ENCODE measurements at places on chromosomes 11 and 22.

GRCh38 chr11:120304526-120304925 is 20.6 kb upstream of the TLCD5 start:
- DNase-seq: no peak

DNA sequence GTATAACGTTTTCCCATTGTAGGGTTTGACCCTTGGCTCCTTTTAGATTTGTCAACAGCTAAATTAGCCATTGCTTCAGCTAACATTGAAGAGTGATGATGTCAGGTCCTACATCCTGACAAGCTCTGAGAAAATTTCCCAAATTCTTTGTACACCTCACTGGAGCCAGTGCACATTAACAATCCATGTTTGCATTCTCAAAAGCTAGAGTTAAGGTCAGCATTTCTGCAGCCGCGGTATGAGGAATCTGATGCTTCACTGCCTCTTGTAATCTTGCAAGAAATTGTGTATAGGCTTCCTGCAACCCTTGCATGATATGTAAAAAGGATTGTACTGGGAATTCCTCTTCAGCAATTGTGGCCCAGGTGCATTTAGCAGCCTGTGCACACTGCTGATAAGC is 33.1 kb upstream of the NCAM1 start:
- no peak for DNase-seq

GRCh38 chr11:128563942-128564641 is 23.3 kb downstream of the ETS1 start:
- DNase-seq: no peak

DNA sequence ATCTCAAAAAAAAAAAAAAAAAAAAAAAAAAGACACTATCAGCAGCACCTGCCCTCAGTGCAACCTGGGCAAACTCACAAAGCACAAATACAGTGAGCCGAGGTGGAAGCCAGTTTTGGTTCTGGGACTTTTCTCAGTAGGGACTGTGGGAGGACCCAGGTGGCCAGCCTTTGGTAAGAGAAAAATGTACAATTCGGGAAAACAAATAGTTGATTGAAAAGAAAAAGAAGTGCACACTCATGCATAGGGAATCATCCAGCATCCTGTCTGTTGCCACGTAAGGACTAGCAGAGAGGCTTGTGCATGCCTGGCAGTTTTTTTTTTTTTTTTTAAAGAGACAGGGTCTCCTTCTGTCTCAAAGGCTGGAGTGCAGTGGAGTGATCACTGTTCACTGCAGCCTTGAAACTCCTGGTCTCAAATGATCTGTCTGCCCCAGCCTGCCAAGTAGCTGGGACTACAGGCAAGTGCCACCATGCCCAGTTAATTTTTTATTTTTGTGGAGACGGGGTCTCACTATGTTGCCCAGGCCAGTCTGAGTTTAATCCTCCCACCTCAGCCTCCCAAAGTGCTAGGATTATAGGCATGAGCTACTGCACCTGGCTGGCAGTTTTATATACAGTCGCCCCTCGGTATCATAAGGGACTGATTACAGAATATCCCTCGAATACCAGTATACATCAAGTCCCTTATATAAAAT is 36.7 kb downstream of the TPST2 start:
- no peak for DNase-seq

GRCh38 chr11:63866211-63866610 is 27.3 kb downstream of the MARK2 start:
- DNase-seq: no peak

DNA sequence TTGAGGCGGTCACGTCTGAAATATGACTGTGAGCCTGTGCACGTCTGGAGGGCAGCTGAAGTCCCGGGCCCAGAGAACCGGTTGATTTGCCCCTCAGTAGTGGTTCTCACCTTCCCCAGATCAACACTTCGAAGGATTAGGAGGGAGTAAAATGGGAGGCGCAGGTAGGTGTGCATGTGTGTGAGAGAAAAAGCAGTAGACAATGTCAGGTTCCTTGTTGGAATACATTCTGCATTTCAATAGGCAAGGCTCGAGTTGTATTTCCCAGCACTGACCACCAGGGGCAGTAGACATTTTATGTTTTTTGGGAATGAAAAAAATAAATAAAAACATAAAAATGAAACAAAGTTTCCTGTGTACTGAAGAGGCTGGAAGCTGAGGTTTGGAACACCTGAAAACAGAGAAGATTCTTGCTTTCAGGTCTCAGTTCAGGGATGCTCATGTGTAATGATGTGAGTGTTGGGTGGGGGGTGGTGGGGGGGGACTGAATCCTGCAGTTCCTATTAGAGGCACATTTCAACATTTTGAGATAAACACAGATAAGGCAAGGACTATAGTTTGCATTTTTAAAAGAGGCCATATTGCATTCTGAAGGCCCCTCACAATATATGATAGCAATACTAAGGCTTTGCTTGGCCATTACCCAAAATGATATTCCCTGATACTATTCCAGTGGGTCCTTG is 333.9 kb downstream of the CADM1 start:
- no peak for DNase-seq

DNA sequence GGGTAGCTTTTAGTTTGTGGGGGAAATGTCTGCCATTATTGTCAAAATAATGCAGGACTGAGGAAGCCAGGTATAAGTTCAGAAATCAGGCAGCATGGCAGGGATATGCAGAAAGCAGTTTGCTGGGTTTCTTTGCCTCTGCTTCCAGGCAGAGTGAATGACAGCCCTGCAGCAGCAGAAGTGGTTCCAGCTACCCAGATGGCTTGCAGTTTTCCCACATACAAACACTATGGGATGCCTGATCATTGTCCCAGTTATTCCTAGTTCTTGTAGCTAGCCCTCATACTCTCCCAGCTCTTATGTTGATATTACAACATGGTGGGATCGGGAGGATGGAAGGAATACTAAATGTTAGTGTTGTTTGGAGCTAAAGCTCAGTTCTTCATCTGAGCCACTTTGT is 2.8 kb upstream of the DIXDC1 start:
- no peak for DNase-seq

DNA sequence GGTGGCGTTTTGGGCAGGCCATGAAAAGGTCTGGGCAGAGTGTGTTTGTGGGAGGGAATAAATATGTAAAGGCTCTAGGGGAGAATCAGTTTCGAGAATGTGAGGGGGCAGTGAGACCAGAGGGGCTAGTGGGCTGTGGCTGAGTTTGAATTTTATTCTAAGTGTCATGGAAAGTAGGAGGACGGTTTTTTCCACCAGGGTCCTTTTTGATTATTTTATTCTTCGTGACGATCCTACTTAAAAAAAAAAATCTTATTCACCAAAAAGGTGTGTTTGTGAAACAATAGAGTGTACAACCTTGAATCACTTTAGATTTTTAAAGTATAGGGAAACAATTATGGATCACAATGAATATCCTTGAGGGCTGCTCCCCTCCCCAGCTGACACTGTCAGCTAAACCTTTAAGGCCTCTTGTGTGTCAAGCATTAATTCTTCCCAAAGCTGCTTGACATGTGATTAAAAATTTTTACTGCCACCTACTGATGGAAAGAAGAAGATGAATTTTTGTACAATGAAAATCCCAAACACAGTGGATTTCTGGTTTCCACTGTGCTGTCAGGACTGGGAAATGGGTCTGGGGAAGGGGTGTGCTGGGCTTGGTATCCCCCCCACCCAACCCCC is 107.5 kb upstream of the OR4B1 start:
- no peak for DNase-seq

DNA sequence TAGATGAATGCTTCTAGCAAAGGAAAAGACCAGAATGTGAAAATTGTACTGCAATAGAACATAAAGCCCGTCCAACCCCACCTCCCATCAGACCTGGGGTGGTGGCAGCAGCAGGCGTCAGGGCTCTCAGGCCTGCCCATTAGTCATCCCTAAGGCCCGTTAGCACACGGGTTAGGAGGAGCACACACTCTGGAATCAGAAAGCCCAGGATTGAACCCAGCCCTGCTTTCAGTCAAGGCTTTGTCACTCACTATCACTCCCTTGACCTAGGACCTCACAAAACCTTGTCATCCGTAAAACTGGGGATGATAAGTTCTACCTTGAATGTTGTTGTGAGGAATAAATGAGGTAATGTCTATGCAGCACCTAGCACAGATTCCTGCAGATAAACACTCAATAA is 26.9 kb downstream of the MICAL3 start:
- no peak for DNase-seq

- DNase-seq: no peak
Measured at GRCh38 chr11:122649116-122649515, 6.4 kb upstream of the UBASH3B start.

- DNase-seq: no peak
Measured at GRCh38 chr22:26477341-26477731, 6.2 kb downstream of the HPS4 start.

GRCh38 chr11:18223591-18224387 is 12.8 kb downstream of the SAA4 start:
- no peak for DNase-seq

DNA sequence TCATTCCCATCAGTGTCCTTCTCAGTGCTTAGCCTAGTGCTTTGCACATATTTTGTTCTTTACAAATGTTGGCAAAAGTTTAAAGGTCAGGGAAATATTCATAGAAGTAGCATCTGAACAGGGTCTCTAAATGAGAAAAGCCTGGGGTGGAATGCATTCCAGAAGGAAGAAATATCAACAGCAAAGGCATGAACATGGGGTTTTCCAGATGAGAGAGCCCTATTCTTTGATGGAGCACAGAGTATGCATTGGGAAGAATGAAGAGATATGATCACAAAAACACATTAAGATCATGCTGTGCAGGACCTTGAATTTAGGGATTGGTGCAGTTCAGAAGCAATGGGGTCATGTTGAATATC is 140.2 kb downstream of the SNX19 start:
- DNase-seq: no peak

- DNase-seq: no peak
Measured at GRCh38 chr11:129767827-129768226, 47.8 kb upstream of the TMEM45B start.

GRCh38 chr22:38082986-38083710 is 836 bp downstream of the SLC16A8 start:
- DNase-seq: no peak

DNA sequence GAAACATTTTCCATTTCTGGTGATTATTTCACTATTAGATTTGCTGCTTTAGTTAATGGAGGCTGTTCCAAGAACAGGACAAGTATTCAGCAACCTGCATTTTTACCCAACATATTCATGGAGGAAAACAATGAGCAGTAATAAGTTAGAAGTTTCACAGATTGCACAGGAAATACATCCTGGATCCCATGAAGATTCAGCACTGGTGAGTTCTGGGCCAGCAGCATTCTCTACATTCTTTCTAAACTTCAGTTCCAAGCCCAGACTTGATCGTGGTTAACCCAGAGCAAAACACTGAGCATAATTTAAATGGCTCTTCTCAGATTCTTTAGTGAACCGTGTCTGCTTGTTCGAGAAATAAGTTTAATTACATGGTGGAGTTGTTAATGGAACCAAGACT is 3.8 kb downstream of the FJX1 start:
- DNase-seq: no peak

DNA sequence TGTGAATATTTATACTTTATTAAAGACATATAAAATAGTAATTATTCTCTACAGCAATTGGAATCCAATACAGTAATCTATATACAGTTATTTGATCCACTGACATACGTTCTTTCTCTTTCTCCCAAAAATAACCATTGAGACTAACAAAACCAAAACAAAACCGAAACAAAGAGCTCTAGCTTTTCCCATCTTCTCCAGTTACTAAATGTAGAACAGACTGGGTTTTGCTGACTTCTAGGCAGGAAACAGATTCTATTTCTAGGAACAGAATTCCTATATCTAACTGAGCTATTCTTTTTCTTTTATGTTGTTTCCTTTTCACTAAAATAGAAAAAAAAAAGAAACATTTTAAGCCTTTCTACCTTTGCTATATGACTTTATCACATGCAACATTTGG is 80.1 kb downstream of the PACS1 start:
- no peak for DNase-seq

DNA sequence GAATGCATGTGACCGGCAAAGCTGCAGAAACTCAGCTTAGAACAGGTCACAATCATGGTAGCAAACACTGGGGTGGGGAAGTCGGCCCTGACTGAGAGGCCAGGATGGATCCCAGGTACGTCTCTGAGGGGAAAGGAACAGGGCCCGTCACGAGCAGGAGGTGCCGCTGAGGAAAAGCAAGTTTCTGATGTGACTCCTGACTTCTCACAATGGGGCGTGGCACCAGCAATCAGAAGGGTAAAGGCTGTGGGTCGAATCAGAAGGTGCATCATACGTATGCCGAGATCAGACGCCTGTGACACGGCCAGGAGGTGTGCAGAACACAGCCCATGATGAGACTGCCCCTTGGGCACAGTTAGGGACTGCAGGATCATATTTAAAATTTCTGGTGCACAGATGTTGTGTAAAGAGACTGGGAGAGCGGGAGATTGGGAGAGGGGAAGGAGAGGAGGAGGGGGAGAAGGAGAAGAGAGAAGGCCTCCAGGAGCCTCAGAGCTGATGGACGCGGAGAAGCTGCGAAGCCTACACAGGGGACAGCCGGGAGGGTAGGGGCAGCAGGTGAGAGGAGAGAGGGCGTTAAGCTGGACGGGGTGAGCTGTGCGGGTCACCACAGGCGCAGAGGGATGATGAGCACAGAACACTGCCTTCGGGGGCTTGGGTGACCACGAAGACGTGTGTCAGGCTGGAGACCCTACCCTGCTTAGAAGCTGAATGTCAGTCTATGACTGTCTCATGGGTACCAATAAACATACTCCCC is 30.7 kb downstream of the KRTAP5-5 start:
- no peak for DNase-seq

DNA sequence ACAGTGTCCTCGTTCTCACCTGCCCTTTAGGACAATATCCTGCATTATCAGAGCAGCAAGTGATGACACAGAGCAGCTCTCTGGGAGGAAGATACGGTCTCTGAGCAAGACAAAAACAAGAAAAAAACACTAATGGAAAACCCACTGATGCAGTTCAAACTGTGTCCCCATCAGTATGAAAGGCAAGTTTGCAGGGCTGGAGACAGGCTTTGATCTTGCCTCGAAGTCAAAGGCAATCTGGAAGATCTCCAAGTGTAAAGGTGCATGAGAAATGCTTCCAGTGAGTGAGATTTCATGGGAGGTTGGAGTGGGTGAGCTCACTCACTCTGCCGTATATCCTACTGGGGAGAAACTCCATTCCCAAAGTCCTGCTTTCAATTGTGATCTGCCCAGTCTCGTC is 157.5 kb downstream of the KIRREL3 start:
- no peak for DNase-seq
